PC-3 (cell line): ENCODE measurements at places on chromosomes 13 and 19.

DNA sequence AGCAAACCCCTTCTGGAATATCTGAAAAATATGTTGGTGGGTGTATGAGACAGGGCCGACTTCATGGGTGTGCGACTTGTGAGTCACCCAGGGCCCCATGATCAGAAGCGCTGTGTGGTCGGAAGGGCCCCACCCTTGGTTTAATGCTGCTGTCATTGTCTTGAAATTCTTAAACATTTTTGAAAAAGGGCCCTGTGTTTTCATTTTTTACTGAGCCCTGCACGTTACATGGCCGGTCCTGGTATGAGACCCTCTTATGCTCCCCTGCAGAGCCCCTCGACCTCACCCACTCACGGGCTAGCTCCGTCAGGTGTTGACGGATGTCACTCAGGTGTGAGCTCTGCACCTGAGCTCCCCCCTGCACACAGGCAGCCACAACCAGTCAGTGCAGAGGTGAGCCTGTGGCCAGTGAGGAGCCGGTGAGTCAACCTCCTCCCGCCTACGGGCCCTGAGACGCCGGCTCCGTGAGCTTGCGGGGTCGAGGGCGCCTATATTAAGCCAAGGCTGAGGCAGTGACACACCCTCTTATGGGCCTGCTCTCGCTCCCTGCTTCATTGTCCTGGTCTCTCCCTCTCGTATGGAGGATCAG, 27.7 kb downstream of the GADD45B start:
- peak; percentile 86 for DNase-seq

GRCh38 chr13:27131906-27132305, 39.7 kb downstream of the USP12 start:
- DNase-seq = no peak

- no peak for DNase-seq
Measured at GRCh38 chr19:48378194-48378570, 13.2 kb downstream of the KDELR1 start.

DNA sequence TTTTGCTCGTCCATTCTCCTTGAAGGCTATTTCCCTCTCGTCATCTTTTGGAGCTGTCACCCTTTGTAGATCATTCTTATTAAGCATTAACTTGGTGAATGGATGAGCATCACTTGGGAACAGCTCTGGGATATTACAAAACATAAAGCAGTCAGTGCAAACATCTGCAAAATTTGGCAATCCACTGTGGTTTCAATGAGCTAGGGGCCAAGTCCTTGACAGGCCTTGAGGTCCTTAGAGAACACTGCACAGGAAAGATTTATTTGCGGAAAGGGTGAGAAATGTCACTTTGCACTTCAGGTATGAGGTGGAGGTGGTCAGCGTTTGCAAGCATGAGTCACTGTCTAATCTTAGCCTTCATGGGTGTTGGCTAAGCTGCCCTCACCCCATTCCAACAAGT, 239.7 kb upstream of the MAB21L1 start:
- peak; percentile 74 for DNase-seq

GRCh38 chr13:110354715-110355473, 47.8 kb downstream of the COL4A2 start:
- no peak for DNase-seq

DNA sequence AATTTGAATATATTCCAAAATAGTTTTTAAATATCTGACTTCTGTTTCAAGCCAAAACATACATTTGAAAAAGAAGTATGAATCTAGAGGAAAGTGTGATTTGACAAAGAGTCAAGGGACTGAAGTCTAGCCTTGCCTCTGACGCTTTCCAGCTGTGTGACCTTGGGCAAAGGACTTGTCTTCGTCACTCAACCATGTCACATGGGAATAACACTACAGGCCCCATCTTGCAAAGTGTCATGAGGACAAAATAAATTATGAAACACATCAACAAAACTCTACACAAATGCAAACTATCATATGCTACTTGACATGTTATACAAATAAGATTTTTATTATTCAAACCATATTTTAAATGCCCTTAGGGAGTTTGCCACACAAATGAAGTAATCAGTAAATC, 73.0 kb downstream of the CYSLTR2 start:
- DNase-seq = no peak

DNA sequence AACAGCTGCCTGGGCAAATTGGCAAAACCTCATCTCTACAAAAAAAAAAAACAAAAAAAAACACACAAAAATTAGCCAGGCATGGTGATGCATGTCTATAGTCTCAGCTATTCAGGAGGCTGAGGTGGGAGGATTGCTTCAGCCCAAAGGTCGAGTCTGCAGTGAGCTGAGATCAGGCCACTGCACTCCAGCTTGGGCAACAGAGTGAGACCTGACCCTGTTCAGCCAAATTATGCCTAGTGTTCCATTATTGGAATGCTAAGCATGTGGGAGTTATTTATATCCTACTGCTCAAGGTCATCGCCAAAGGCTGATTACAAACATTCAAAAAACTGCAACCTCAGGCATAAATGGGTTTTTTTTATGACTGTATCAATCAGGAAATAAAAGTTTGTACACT, 1251.0 kb upstream of the PCDH9 start:
- DNase-seq = no peak

DNA sequence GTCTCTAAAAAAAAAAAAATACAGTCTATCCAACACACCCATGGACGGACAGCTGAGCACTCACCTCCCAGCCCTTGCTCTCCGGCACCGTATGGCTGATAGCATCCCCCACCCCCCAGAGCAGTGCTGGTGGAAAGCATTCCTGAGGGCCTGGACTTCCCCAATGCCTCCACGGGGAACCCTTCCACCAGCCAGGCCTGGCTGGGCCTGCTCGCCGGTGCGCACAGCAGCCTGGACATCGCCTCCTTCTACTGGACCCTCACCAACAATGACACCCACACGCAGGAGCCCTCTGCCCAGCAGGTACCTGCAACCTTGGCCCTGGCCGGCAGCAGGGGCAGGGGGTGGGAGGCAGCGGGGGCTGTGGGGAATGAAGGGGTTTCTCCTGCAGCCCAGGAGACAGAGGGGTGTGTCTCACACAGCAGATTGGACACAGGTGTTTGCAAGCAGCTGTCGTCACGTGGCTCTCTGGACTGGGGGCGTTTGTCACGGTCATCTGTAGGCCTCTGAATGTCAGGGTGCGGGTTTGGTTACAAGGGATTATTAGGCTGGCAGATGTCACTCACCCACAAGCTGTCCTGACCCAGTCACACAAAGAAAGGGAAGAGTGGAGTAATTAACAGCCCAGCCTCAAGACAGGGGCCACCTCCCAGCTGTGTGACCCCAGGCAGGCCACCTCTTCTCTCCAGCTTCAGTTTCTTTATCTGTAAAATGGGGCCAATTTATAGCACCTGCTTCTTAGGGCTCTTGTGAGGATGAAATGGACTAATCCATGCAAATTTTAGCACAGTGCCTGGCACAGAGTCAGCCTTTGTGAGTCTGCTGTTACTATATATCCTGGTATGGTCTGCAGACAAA, 19.3 kb downstream of the PLD3 start:
- DNase-seq = no peak

DNA sequence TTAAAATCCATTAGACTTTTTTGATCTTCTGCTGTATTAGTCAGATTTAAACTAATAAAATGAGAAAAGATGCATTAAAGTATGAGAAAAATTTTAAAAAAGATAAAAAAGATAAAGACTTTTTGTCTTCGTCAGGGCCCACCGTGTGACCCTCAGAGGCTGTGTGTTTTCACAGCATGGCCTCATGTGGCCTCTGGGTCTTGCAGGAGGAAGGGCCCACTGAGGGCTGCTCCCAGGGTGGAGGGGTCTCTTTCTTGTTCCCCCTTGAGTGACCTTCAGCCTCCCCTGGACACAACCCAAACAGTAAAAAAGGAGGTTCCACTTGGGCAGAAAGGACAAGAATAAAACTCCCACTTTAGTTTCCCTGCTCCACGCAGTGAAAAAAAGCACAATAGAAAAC, 57.1 kb upstream of the RANBP3 start:
- no peak for DNase-seq

DNA sequence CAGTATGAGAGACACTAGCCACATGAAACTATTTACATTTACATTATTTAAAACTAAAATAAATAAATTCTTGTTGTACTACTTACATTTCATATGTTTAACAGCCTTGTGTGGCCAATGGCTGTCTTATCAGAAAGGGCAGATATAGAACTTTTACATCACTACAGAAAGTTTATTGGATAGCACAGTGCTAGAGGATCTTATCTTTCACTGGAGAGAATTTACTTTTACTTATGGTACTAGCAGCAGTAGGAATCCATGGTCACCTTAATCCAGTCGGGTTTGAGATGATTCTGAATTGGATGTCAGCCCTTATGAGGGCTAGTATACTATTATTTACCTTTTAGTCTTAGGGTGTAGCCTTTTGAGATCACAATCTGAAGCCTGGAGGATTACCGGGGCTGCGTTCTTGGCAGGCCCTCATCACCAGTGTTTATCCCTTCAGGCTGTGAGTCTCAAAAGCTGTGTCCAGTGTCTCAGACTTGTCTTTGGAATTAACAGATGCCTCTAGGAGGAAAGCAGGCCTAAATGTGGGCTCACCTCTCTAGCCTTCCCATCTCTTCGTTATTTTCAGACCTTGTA, 21.7 kb downstream of the IFT88 start:
- no peak for DNase-seq

GRCh38 chr13:98976338-98976737, 1.5 kb downstream of the DOCK9 start:
- DNase-seq = no peak
